ENCODE measurements at places on chromosomes 3 and 15.

GRCh38 chr3:159629329-159630084 is 359.1 kb upstream of the IL12A start:
- DNase-seq, result no peak

- DNase-seq, result no peak
Measured at GRCh38 chr3:185958626-185959025, 20.8 kb upstream of the TRA2B start.

GRCh38 chr3:119219069-119219468 is 21.6 kb downstream of the B4GALT4 start:
- DNase-seq, result peak; percentile 58

GRCh38 chr3:5011555-5012256 is 32.5 kb downstream of the BHLHE40 start:
- no peak for DNase-seq

- DNase-seq, result peak; percentile 59
Measured at GRCh38 chr15:91308855-91309254, 208.8 kb downstream of the SV2B start.

DNA sequence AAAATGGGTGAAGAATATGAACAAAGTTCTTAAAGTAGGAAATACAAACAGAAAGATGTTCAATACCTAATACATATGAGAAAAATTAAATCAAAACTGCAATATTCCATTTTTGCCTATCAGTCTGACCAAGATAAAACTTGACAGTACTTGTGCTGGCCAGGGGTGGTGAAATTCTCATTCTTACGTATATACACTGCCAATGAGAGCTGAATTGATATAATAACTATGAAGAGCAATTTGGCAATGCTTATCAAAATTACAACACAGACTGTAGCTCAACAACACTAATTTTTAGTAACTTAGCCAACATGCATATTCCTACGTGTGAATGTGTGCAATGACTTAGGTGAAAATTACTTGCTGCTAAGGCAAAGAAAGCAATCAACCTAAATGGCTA is 90.2 kb downstream of the SETD2 start:
- DNase-seq, result no peak

DNA sequence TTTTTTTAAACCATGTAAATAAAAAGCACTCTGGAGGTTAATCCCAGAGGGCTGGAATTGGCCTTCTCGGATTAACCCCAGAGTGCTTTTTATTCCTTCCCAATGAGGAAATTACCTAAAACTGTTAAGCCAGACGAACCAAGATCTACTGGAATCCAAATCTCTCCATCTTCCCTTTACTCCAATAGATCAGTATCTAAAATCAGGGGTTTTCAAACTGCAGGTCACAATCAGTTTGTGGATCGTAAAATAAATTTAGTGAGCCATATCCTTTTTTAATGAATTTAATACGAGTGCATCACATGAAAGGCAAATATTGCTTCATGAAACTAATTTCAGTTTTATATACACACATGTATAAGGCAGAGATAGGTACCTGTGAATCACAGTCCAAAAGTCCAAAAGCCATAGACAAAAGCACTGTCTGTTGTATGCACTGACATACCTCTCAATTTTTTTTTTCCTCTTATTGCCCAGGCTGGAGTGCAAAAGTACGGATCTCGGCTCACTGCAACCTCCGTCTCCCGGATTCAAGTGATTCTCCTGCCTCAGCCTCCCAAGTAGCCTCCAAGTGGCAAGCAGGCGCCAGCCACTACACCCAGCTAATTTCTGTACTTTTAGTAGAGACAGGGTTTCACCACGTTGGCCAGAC is 61.3 kb downstream of the TBL1XR1 start:
- DNase-seq, result no peak

- DNase-seq, result no peak
Measured at GRCh38 chr3:143134471-143134870, 14.9 kb downstream of the CHST2 start.

- no peak for DNase-seq
Measured at GRCh38 chr15:95470997-95471689, 859.4 kb upstream of the NR2F2 start.

GRCh38 chr3:9812870-9813483 is 2.9 kb downstream of the TTLL3 start:
- DNase-seq, result no peak

- no peak for DNase-seq
Measured at GRCh38 chr3:105499961-105500360, 133.3 kb downstream of the ALCAM start.

DNA sequence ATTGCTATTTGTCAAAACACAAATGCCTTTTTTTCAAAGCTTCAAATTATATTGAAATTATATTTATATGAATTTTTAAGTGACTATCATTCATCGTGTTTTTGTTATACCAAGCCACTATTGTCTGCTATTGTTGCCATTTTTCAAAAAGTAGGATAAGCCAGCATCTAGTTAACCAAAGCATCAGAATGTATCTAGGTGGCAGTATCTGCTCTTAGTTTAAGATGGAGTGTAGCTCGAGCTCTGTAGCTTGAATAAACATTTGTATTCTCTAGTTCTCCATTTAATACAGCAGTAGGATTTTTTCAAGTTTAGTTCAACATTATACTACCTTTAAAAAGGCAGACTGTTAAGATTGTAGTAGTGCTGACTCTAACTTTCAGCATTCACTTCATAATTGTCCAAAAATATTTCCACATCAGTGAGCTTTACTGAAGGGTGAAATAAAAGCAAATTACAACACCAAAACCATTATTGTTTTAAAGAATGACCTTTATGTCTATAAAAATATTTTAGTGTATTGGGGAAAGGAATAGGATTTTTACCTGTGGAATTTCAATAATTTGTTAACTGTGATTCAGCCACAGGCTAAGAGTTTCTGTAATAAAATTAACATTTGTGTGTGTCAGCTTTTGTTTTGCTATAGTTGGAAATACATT is 19.6 kb upstream of the C15orf61 start:
- DNase-seq, result no peak

- no peak for DNase-seq
Measured at GRCh38 chr3:88936831-88937230, 170.6 kb upstream of the EPHA3 start.

GRCh38 chr3:29494305-29495036 is 213.6 kb downstream of the RBMS3 start:
- DNase-seq, result no peak

DNA sequence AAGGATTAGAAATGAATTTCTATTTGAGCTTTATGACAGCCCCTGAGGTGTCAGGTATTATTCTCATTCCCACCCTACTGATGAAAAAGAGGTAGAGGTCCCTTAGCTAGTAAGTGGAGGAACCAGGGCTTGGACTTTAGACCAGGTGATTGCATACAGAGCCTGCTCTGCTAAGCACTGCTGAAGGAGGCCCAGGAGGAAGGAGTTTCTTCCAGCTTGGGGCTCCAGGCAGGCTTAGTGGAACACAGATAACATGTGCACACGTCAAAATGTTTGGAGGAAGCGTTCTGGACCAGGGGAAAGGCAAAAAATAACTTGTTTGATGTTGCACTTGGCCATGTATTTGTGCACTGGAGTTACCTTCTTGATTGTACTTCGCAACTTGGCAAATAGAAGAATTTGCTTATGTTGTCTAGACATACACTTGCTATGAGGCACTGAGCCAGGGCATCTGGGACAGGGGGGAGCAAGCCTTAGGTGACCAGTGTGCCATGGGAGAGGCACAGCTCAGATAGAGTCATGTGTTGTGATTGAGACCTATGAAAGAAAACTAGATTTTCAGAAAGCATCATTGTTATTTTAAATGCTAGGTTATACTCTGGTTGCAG is 22.4 kb downstream of the IFT122 start:
- no peak for DNase-seq

- DNase-seq, result no peak
Measured at GRCh38 chr3:13874891-13875290, 5.0 kb downstream of the WNT7A start.

- DNase-seq, result no peak
Measured at GRCh38 chr3:12797124-12797891, 828 bp downstream of the CAND2 start.

- no peak for DNase-seq
Measured at GRCh38 chr15:57922776-57923175, 142.7 kb downstream of the ALDH1A2 start.

DNA sequence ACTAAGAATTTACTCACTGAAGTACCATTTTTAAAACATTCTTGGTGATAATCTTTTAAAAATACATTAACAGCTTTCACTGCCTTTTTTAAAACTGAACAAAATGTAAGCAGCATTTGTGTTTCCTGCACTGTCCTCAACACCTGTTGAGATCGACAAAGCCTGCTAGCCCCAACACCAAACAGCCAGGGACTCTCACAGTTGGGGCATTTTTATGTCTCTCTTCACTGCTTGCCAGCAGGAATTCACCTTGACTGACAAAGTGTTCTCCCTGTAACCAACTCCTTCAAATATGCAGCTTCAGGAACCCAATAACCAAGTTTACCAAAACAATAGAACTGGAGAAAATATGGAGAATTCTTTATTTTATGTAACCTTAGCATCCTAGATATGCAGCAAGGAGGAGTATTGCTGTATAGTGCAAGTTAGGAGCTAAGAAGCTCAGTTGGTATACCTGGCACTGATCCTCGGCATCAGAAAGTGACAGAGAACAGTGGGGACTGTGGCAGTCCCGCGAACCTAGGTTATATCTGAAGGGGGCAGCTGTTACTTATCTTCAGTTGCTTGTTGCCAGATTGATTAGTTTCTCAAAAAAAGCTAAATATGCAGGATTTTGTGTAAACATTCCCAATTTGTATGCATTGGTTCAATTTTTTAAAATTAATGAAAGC is 223.6 kb downstream of the CDIN1 start:
- DNase-seq, result no peak

Measured in activated CD4-positive, alpha-beta memory T cell treated with anti-CD3 and anti-CD28 coated beads for 36 hours (primary cell).